ENCODE measurements at places on chromosomes 3 and 15. TPM values are rescaled to one million over a fixed set of nuclear protein-coding genes. Genes with fewer than 3 reads are reported as not detected.

Gene TBC1D23
- total RNA-seq, result 42.9 TPM

Gene TM4SF4
- total RNA-seq, result not detected

Gene GOLGA6B
- total RNA-seq, result not detected

Gene CPB1
- total RNA-seq, result 3.4 TPM

Gene CRABP1
- total RNA-seq, result 14.5 TPM

Gene SH2D7
- total RNA-seq, result not detected

Gene ST8SIA2
- not detected for total RNA-seq

Gene RBMS3
- 117 TPM for total RNA-seq

Gene ST3GAL6
- total RNA-seq, result 52.6 TPM

Gene LRTM1
- not detected for total RNA-seq

Gene TMA7
- total RNA-seq, result 270 TPM

DNA sequence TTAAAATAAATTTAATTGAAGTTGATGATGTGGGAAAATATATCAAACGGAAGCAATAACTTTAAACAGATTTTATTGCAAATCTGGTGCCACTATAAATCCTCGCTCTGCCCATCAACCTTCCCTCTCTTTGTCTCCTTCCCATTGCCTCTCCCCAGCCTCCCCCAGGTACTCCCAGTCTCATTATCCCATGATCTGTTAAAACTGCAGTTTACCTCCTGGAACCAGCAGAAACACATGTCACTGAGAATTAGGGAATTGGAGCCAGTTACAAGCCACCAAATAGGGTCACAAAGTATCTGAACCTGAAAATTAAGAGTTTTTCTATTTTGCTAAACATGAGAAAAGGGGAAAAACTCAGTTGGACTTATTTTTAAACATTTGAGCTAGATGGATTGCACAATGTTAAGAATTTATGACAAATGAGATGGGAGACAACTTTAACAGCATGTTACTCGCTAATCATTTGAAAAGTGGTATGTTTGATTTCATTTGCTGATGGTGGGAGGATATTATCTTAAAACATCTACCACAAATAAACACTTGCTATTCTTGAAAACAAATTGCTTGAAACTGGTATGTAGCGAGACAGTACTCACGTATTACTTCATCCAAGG, 2.4 kb downstream of the PLCH1 start:
- no peak for DNase-seq

- no peak for DNase-seq
Observed at GRCh38 chr3:193890016-193890897, 245.7 kb upstream of the HES1 start.

- no peak for DNase-seq
Observed at GRCh38 chr15:63473999-63474809, 30.2 kb upstream of the USP3 start.

GRCh38 chr15:87620393-87620792, 636.1 kb downstream of the NTRK3 start:
- DNase-seq, result no peak

- DNase-seq, result no peak
Observed at GRCh38 chr3:184696697-184697096, 15.2 kb downstream of the MAGEF1 start.

DNA sequence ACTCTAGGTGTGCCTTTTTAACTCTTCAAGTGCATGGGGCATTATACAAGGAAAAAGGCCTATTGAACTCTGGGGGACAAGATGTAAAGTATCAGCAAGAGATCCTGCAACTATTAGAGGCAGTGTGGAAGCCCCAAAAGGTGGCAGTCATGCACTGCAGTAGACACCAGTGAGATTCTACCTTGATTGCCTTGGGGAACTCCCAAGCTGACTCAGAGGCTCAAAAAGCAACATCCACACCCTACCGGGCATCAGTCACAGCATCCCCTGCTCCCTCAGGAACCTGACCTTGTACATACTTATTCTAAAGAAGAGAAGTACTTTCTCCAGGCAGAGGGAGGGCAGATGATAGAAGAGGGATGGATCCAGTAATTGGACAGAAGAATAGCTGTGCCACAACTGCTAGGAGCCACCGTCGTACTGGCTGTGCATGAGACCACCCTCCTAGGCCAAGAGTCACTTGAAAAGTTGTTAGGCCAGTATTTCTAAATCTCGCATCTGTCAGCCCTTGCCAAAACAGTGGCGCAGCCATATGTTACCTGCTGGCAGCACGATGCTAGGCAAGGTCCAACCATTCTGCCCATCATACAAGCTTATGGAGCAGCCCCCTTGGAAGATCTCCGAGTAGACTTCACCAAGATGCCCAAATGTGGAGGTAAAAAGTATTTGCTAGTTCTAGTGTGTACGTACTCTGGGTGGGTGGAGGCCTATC, 523.1 kb upstream of the FRG2C start:
- no peak for DNase-seq

DNA sequence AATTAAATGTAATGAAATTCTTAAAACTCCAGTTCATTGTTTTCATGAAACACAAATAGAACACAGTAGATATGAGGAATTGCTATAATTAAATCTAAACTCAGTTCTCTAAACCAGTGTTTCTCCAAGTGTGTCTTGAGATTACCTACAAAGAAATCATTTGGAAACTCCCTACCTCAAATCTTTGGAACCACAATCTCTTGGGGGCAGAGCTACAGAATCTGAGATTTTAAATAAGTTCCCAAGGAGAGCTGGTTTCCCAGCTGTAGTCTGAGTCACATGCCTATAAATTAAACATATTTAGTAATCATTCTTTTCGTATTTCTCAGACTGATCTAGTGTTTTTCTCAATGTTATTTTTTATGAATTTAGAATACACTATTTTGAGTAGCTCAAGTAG, 17.0 kb upstream of the ACTC1 start:
- no peak for DNase-seq

- no peak for DNase-seq
Observed at GRCh38 chr3:29853841-29854397, 573.0 kb downstream of the RBMS3 start.

DNA sequence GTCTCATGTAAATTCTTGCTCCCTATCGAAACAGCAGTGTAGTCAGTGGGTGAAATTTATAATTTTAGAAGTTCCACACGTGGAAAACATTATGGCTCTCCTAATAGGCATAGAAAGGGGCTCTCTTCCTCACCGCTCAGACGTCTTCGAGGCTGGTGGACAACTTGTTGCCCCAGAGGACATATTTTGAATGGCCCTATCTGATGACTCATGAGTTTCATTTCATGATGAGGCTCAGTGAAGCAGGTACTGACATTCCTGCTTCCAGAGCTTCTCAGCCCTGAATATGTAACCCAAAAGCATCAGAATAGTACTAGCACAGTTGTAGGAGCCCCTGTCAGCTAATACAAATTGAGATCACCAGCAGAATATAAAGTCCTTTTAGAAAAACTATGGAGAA, 117.9 kb downstream of the HERC1 start:
- DNase-seq, result no peak

DNA sequence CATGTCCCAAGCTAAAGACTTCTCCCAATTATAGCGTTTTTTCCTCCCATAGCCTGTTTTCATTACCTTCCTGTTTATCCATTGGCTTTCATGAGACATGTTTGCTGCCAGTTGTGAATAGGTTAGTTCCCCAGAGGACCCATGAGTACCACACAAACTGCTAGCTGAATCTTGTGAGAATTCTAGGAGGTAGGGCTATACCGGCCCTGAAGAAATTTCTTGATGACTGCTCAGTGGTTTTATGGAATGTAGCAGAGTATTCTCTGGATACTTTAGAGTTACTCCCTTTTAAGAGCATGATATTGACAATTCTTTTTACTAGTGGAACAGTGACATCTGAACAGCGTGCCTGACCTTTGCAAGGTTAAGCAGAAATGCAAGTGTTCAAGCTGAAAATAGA, 210.4 kb downstream of the MCTP2 start:
- DNase-seq, result no peak

DNA sequence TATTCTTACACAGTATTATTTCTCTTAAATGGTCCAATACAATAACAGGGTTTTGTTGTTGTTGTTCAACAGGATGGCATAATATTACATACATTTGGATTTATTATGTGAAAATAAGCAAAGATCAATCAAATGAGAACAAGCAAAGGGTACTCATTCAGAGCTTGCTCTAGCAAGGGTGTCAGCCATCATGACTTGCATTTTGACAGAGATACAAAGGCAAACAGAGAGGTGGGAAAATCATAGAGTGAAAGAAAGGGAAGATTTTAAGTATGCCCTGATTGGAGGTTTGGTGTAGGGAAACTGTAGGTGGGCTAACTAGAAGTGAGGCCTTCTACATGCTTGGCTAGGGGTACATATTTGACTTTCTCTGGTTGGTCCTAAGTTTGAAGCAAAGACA, 109.1 kb upstream of the BCHE start:
- no peak for DNase-seq

DNA sequence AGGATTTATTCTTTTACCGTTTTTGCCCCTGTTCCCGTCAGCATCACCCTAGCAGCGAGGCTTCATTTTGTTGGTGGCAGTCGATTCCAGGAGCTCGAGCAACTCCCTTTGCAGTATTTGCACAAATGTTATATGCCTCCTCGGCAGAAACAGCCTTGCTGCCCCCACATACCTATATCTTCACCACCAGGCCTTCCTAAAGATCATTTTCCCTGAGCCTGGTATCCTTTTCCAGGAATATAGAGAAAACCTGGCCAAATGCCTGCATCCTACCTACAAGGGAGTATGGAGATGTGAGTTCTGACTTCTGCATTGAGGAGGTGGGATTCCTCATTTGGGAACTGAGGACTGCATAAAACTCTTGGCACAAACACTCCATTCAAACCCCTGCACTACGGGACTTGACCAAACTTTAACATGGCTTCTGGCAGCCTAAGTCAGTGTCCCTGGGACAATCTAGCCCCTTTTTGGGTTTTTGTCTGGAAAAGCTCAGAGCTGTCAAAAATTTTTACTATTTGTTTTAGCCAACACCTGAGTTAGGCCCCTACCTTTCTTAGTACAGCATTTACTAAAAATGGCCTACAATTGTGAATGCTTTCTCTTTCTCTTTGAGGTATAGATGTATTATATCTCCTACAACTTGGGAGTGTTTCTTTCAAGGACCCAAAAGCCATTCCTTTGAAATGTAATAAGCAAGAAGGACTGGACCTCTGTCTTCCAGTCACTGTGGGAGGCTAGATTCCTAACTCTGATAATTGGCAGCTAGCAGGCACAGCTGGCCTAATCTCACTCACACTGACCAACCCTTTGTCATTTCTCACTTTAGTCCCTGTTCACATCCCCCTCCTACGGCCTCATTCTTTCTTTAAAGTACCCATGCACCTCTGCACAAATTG, 12.1 kb upstream of the UBE2Q2 start:
- no peak for DNase-seq

DNA sequence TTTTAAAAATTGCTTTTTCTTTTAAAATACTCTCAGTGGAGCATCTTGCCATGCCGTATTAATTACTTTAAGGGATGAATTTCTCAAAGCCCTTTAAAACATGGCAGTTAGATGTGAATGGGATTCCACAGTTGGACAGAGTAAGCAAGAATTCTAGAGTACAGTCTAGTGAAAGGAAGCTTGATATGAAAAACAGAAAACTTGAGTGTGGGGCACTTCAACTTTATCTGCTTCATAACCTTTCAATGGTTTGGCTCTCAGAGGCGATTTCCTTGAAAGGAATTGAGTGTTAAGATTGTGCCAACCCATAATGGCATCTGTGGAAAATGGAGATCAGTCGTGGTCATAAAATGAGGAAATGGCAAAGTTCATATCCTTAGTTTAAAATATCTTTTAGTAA, 127.7 kb upstream of the SAMMSON start:
- DNase-seq, result no peak

DNA sequence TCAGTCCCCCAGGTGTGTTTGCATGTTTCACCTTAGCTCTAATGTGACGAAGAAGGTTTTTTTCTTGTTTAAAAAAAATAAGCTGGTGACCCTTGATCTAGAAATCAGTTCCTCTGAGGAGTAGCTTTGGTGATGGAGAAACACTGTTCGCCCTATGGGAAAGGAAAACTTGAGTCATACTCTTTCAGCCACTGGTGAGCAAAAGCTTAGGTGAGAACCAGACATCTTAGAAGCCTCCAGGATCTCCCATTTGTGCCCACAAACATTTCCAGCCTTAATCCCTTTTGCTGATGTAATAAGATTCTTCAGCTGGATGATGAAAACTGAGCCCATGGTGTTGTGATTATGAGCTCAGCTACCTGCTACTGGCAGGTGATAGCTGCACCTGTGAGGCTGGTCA, 37.8 kb downstream of the SLC27A2 start:
- DNase-seq, result no peak

DNA sequence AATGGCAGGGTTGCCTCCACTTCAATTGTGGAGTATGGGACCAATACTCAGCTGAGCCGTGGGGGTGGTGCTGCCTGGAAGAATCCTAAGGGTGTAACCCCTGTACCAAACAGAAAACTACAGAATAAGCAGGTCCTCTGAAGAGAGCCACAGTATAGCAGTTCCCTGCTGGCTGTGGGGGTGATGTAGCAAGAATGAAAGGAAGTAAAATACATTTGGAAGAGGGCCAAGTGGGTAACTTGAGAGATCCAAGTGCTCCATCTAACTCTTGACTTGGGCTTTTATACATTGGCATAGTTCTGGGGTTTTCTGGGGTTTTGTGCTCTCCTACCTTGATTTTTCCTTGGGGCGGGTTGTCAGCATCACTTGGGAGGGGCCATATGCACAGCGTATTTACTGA, 341.4 kb downstream of the OTOL1 start:
- DNase-seq, result no peak

DNA sequence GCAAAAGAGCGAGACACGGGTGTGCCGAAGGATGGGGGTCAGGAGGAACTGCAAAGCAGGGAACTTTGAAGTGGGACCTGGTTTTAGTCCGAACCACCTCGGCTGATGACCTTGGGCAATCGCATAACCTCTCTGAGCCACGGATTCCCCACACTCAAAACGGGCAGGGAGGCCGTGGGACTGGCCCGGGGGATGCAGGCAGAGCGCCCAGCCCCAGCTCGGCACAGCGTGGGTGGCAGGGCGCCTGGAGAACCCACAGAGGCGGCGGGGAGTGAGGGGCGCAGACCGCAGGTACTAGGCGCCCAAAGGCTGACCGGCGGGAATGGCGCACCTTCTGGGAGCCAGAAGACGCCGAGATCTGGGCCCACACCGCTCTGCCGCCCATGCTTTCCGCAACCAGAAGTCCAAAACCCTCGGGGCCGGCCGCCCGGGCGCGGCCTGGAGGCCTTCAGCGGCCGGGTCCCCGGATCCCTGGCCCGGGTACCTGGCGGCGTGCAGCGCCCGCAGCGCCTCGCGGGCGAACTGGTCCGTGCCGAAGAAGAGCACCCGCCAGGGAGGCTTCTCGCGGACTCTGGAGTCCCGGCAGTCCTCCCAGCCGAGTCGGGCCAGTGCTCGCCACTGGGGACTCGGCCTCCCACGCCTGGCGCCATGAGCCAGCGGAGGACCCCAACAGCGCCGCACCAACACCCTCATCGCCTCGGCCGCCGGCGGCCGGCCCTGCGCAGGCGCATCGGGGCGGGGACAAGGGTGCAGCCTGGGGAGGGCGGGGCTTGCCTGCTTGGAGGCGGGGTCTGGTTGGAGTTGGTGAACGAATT, at the start of gene MTFMT:
TSS of gene MTFMT (minus strand) at position 719 of the 815 bp plus-strand sequence. CDS start at position 693, 26 bp downstream.
- DNase-seq, result peak; percentile 80

Measured in breast epithelium (tissue), 4 donors.